Hematopoietic multipotent progenitor cell treated with erythropoietin and hydrocortisone succinate and interleukin-3 and kit ligand, for 17 days (in vitro differentiated cells): ENCODE measurements at places on chromosomes 7 and 10.

GRCh38 chr10:52232561-52233350 is 81.3 kb upstream of the DKK1 start:
- no peak for DNase-seq

DNA sequence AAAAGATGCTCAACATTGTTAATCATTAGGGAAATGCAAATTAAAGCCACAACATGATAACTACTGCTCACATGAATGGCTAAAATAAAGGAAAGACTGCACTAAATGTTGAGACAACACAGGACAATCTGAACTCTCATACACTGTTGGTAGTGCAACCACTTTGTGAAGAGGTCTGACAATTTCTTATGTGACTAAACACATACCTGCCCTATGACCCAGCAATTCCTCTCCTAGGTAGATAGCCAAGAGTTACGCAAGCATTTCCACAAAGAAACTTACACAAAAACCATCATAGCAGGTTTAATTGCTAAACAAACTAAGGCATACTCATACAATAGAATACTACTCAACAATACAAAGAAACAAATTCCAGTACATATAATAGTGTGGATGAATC is 41.8 kb upstream of the HERPUD2 start:
- DNase-seq, result no peak

- no peak for DNase-seq
Observed at GRCh38 chr10:93722550-93722949, 20.2 kb upstream of the FRA10AC1 start.

- DNase-seq, result no peak
Observed at GRCh38 chr7:64868499-64868898, 34.6 kb upstream of the ZNF273 start.

GRCh38 chr10:484441-484924 is 205.0 kb downstream of the DIP2C start:
- DNase-seq, result no peak

DNA sequence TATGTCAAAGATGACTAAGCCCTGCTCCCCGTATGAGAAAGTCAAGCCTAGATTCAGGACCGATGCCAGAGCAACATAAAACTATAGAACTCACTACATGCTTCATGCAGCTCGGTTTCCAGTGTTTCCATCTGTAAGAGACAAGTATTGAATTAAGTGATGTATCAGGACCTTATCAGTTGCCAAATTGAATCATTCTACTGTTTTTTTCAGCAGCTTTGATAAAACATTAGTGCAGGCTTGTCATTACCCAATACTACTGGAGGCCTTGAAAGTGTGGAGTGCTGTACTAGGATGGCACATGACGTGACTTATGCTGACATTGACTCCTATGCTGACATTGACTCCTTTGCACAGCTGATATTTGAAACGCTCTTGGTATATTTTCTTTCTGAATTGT is 10.8 kb upstream of the NRP1 start:
- no peak for DNase-seq

GRCh38 chr7:91566402-91566732 is 302.1 kb downstream of the FZD1 start:
- DNase-seq, result no peak

GRCh38 chr7:155867280-155867679 is 55.0 kb upstream of the SHH start:
- DNase-seq, result no peak

DNA sequence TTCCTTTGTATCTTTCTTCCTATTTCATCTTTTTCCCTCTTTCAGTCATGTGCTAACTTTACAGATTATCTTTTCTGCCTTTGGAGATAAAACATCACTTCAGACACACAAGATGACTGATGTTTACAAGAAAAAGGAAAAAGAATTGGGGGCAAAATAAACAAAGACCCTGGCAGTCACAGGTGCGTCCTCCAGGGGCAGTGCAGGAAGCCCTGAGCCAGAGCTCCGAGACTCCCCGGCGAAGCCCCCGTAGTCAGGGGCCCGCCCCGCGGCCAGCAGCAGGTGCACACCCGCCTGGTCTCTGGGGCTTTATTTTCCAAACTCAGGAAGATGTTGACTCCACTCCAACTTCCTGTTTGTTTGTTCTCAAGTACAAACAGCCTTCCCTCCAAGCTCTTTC is 10.2 kb downstream of the STK32C start:
- DNase-seq, result no peak

DNA sequence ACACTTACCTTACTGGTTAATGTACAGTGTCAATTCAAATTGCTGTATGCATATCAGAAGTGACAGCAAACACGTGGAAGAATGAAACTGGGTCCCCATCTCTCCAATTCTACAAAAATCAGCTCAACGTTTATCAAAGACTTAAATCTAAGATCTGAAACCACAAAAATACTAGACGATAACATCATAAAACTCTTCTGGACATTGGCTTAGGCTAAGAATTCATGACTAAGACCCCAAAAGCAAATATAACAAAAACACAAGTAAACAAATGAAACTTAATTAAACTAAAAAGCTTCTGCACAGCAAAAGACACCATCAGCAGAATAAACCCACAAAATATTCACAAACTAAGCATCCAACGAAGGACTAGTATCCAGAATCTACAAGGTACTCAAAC is 35.9 kb upstream of the PFKP start:
- DNase-seq, result no peak

DNA sequence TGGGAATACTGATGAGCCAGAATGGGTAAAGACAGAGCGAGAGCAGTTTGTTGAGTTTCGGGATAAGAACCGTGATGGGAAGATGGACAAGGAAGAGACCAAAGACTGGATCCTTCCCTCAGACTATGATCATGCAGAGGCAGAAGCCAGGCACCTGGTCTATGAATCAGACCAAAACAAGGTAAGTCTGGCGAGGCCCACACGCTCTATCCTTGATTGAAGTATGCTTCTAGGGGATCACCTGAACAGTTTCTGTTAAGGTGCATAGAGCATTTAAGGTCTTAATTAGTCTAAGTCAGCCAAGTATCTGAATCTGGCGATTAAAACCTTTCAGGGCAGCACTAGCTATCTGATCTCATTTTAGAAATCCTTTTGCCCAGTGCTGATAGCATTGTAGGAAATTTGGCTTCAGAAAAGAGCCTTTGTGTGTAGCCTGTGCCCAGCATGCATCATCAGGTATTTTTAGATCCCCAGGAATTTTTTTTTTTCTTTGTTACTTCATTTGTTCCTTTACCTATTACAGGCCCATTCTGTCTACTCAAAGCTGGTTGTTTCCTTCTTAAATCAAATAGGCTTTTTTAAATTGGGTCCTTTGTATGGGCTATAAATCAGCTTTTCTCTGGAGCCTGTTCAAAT is 8.0 kb downstream of the OPN1SW start:
- no peak for DNase-seq

DNA sequence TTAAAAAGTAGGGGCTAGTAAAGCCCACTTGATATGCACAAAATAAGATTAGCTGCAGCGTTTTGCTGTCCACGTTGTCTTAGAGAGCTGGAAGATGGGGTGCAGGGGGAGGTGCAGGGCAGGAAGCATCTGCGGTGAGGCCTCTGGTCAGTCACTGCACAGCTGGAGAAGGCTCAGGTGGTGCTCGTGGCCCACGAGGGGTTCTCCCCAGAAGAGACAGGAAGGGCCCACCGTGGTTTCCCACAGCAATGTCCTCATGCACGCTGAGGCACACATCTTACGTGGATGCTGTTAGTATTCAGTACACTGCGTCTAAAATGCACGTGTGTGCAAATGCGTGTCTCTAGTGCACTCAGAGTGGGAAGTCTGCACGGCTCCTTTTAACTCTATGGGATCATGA is 582.1 kb downstream of the PTPRN2 start:
- DNase-seq, result no peak

DNA sequence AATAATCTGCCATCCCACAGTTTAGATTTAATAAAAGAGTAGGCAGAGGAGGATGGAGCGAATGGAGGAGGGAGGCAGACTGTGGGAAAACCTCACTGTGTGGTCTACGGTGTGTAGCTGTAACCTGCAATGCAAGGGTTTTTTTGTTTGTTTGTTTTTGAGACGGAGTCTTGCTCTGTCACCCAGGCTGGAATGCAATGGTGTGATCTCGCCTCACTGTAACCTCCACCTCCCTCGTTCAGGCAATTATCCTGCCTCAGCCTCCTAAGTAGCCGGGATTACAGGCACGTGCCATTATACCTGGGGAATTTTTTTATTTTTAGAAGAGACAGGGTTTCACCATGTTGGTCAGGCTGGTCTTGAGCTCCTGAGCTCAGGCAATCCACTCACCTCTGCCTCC is 184.6 kb upstream of the PLXNA4 start:
- DNase-seq, result no peak

DNA sequence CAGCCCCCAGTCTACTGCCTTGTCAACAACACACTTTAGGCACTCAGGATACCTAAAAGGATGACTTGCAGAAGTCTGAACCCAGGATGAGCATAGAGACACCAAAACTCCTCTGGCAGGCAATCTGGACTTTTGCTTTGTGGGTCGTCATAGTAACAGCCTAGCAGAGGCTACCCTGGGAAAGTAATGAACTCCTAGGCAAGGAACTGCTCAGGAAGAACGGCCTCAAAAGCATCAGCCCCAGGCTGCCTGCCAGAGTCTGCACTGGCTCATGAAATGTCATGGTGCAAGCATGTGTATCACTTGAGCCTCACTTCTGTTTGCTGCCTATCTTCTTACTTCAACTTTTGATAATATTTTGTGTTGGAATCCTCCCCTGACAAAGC is 715.1 kb downstream of the GRID1 start:
- DNase-seq, result no peak

DNA sequence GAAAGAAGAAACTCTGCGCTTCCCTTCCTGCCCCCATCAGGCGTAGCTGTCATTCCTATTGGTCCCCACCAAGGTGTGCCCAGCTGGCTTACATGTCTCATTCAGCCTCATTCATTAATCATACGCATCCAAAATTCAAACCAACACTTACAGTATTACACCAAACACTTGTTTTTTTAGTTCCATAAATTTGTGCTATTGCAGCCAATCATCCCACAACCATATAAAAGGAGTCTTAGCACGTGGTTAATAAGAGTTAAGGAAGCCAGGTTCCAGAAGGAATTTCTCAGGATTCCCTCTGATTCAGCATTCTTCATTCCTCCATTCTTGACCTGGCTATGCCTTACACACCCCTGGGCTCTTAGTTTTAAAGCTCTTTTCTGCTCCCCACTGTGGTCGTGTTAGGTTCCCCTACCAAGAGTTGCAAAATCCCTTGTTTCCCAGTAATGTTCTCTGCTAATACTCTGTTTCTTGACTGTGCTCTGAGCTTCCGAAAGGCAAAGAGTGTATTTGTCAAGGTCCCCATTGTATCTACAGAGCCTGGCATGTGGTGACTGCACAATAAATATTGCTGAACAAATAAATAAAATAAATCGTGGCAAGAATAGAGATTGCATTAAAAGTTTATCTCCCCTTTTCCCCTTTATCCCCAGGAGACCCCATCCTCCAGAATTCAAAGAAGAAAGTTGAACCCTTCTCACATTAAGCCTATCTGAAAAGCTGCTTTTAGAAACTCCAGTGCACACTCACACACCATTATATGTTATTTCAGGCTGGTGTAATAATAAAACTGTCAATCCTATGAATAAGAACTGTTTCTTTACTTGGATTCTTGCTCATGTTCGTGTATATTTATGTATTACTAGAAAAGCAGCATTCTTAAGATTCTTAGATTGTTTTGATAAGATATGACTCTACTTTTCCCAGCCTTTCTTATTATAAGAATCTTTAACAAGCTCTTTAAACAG is 514.4 kb downstream of the INHBA start:
- DNase-seq, result no peak

DNA sequence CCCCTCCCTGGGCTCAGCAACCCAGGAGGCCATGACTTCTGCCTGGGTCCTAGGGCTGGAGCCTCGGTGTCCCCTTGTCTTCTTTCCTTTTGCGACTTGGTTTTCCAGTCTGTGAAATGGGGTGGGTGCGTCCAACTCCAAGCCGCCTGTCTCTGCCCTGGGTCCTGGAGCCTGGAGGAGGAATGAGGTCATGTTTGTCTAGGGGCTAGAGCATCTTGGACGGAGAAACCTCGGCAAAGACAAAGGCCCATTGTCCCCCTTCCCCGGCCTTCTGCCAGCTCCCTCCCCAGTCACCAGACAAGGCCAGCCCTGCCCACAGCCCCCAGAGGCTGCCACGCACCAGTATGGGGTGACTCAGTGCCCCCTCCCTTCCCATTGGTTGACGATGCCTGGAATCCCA is 39.8 kb upstream of the ELN start:
- DNase-seq, result no peak

DNA sequence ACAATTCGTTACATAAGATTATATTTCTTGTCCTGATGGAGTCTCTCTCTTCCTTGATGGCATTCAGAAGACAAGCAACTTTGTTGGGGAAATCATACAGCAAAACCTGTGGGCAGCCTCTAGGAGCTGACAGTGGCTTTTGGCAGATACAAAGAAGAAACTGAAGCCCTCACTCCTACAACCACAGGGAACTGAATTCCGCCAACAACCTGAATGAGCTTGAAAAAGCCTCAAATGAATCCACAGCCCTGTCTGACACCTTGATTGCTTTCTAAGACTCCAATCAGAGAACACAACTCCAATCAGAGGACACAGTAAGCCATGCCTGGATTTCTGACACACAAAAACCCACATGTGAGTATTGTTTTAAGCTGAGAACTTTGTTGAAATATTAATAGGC is 576.8 kb upstream of the LRRTM3 start:
- DNase-seq, result no peak

DNA sequence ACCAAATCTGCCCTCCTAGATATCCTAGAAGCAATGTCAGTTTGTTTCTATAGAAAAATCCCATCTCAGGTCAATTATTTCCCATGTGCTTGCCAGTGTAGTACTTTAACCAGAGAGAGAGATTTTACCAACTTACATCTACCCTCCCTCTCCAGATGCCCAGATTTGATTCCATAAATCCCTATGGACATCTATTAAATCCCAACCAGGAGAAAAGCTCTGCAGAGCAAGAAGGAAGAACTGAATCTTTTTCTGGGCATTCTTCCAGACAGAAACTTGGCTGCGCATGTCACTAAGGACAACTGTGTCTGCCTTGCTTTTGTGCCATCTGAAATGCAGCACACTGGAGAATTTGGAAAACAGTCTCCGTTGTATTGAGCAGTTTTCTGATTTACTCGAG is 597.6 kb downstream of the SORCS1 start:
- no peak for DNase-seq

GRCh38 chr10:22673785-22674572 is 40.4 kb downstream of the PIP4K2A start:
- peak; percentile 41 for DNase-seq
